ENCODE measurements at places on chromosomes 7 and 10.

- no peak for DNase-seq
Measured at GRCh38 chr7:159158125-159158887, 13.6 kb upstream of the VIPR2 start.

DNA sequence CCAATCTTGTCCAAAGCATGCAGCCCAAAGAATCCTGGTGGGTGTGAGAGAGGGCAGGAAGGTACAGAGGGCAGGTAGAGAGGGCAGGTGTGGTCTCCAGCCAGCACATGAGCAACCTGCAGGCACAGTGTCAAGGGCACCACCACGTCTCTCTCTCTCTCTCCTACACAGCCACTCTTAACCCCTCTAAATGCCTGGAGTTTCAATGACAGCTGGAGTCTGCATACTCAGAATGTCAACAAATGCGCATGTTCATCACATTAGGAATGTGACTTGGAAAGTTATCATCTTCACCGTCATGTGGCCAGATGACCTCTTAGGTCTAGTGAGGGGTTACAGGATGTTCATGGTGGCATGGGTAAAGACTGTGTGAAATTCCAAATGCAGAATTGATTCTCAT is 456.8 kb downstream of the SORCS1 start:
- DNase-seq, result no peak

DNA sequence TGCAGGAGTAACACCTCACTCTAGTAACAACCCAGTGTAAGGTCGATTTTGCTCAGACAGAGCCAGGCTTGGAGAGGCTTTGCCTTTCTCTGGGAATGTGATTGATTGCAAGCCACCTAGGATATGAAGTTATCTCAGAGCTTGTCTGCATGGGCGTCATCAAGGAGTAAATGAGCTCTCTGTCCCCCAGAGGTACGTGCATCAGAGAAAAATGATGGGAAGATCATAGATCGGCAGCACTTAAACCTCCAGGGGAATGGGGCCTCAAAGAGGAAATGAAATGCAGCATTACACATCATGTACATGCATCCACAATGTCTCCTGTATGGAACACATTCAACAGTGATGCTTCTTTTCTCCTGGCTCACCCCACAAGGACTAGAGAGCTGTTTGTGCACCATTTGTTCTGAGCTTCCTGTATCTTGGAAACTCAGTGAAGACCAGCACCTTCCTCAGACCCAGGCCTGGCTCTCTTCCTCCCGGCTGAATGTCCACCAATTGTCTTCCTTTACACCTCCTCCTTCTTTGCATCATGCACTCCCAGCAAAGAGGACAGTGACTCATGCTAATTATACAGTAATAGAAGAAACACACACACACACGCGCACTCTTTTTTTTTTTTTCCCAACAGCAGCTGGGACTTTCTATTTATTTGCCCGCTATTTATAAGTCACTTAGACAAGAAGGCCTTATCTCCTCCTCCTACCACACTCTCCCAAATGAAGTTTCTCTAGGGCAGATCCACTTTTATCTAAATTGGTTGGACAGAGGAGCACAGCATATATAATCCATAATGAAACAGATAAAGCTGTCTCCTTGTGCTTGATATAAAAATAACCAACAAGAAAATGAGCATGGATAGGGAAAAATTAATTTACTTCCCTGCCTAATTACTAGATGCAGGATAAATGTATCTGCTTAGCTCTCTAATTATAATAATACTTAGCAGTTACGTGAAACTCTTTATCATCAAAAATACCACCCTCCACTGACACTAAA is 990.7 kb downstream of the CCSER2 start:
- DNase-seq, result no peak

DNA sequence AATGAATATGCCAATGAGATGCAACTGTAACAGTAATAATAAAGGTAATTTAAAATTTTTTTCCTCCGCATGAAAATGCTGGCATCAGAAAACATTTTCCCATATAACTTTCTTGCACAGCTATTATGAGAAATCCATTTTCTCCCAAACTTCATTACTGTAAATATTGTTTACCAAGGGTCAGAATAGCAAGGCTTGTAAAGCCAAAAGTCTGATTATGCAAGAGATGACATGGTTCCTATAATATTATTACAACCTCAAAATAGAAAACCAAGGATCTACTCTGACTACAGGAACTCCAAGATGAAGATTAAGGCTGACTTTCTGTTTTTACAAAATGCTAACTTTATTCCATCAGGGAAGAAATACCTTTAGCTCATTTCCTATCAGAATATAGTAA is 162.7 kb upstream of the CDK1 start:
- no peak for DNase-seq

GRCh38 chr10:11894381-11895107 is 71.4 kb downstream of the PROSER2 start:
- no peak for DNase-seq

DNA sequence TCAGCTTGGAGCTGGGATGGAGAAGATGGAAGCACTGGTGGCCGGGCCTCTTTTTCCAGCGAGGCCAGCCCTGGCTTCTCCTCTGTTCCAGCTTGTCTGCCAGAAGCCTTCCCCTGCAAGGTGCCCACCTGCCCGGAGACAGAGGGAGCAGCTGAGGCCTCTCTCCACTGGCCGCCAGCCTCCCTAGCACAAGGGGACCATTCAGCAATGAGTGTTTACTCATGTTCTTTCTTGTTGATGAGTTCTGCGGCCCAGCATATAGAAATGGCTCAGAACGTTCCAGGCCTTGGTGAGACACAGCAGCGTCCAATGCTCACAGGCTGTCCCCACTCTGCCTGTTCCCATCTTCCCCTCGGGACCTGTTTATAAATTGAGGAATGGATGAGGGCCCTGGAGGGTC is 47.3 kb downstream of the CHST3 start:
- DNase-seq, result peak; percentile 54

GRCh38 chr10:46319389-46319788 is 32.6 kb downstream of the ANTXRL start:
- no peak for DNase-seq

DNA sequence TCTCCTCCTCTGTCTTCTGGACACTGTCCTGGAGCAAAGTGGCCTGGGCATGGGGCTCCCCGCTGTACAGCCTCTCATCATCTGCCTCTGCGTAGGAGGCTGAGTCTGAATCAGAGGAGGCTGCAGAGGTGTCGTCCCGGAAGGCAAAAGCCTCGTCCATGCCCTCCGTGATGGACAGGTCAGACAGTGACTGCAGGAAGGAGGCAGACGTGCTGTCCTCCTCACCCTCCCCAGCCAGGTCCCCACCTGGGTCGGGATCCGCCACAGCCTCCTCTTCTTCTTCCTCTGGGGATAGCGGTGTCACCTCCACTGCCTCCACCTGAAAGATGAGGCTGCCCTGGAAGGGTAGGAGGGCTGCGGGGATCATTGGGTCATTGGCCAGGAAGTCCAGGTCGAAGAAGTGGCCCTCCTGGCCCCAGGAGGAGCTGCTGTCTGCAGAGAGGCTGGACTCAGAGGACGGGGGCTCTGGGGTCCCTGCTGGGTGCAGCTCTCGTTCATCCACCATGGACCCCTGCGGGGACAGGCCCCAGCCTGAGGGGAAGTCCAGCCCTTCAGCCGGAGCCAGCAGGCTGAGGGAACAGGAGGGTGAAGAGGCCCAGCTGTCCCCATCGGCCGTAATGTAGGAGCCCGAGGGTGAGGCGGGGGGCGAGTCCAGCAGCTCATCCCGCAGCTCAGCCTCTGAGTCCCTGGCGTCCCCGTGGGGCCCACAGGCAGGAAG is 3.7 kb downstream of the NACAD start:
- no peak for DNase-seq

DNA sequence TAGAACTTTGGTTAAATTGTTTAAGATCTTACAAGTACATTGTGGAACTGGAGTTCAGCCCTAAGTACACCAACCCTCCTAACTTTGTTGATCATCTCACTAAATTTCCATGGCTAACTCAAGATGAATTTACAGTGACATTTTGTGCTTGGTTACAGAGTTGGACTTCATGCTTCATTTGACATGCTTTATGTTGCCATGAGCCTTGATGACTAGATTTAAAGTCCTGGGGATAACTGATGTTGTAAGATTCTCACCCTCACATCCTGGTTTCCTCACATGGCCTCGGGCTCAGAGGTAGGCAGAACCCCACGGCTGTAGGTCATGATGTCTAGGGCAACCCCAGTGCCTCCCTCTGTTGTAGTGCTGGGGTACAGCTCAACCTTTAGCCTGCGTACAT is 397.2 kb upstream of the IGFBP3 start:
- DNase-seq, result no peak

DNA sequence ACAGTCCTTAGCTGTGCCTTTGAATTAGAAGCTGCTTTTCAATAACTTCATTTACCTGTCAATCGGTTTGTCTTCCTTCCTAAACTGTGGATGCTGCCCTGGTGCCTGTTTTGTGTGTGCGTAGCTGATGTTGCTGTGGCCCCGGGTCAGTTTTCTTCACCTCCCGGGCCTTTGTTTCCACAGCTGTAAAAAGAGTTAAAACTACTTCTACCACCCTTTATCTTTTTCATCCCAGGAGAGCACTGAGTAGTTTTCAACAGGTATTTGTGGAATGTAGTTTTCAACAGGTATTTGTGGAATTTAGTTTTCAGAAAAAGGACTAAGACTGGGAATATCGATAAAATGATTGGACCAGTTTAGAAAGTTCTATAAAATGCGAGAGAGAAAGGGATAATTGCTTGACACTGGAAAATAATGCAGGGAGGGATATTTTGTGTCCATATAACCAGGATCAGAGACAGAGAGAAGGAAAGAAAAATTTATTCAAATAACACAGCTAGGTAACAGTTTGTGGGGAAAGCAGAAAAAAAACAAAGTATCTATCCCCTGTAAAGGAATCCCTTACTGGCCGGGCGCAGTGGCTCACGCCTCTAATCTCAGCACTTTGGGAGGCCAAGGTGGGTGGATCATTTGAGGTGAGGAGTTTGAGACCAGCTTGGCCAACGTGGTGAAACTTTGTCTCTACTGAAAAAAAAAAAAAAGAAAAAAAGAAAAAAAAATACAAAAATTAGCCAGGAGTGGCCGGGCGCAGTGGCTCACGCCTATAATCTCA is 15.9 kb upstream of the IGF2BP3 start:
- DNase-seq, result no peak

DNA sequence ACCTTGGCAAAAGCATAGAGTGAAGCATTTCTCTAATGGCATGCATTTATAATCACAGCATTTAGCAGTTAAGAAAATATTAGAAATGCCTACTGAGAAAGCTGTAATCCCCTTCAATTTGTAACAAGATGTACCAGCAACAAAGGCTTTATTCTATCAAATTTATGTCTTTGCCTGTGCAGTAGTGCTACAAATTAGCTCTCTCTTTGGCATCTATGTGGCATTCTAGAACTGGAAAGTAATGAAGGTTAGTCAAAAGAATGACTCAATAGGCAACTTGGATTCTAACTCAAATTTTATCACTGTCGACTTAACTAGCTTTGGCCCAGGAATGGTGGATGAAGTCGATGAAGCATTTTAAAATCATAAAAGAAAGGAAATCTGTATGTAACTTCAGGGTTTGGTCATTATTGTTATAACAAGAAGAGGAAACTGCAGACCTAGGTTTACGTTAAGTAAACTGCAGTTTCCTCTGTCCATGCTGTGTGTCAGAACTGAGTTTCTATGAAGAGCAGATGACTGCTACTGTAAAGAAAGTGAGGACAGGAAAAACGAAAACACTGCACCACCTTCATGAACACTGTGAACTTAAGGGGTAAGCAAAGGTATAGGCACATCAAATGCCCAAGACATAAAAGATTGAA is 140.0 kb downstream of the RAPGEF5 start:
- DNase-seq, result no peak

GRCh38 chr7:71991586-71991985 is 420.6 kb downstream of the CALN1 start:
- no peak for DNase-seq

- no peak for DNase-seq
Measured at GRCh38 chr7:25054819-25055519, 70.1 kb downstream of the CYCS start.

DNA sequence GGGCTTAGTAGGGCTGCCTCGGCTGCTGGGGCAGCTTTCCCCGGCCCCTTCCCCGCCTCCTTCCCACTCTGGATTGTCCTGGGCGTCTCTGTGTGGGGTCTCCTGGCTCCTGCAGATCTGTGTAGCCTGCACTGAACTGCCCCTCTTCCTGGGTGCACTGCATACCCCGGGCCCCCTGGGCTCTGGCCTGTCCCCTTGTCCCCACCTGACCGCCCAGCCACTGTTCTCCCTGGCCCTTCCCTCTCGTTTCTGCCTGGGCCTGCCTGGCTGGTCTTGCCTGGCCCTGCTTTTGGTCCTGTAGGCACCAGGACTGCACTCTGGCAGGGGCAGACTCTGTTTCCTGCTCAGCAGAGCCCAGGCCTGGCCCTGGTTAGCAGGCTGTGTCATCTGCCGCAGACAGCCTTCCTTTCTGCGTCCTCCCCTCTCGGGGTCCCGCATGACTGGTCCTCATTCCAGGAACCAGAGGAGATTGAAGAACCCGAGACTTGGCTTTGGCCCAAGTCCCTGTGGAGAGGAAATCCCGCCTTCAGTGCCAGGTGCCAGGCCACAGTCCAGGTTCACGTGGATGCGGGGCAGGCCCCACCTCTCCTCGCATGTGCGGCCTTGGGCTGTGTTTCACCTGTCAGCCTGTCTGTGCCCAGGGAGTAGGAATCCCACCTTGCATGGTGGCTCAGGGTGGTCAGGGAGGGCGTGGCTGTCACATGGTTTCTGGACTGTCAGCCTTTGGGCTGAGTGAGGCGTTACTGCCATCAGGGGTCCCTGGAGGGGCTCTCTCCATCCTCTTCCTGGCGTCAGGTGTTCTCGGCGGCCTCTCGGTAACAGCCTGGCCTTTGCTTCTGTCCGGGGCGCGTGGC is 9.2 kb downstream of the INPP5A start:
- DNase-seq, result no peak

DNA sequence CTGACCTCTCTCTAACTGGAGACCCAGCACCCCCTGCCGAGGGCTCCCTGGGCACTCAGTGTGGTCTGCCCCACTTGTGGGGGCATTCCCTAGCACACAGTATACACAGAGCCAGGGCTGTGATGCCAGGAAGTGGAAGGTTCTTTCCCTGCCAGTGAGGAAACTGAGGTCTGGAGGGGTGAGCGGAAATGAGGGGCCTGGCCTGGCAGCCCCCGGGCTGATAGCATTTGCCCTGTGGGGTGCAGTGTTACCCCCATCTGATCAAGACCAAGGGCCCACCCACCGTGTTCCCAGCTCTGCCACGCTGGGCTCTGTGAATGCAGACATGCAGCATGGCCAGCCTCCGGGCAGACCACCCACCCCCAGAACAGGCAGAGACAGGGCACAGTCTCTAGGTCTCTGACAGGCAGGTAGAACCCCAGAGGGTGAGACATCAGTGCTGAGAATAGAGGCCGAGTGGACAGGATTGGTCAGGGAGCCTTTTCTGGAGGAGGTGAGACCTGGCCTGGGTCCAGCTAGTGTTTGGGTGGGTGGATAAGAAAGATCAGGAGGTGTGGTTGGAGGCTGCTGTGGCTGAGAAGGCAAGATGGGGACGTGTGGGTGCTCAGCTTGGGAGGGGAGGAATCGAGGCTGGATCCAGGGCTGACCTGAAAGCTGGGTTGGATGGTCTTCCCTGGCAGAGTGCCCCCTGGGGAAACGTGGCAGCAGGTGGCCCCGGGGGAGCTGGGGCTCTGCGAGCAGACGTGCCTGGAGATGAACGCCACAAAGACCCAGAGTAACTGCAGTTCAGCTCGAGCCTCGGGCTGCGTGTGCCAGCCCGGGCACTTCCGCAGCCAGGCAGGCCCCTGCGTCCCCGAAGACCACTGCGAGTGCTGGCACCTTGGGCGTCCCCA is 10.8 kb upstream of the ZNF862 start:
- DNase-seq, result no peak

- DNase-seq, result peak; percentile 77
Measured at GRCh38 chr10:42836771-42837468, 54.3 kb downstream of the BMS1 start.
